Breast epithelium (tissue), 4 donors: ENCODE measurements at places on chromosomes 2 and 18. TPM values are rescaled to one million over a fixed set of nuclear protein-coding genes. Genes with fewer than 3 reads are reported as not detected.

The SGO2 gene
- total RNA-seq, result 3.6 TPM

The SPIRE1 gene
- total RNA-seq, result 25.9 TPM

DNA sequence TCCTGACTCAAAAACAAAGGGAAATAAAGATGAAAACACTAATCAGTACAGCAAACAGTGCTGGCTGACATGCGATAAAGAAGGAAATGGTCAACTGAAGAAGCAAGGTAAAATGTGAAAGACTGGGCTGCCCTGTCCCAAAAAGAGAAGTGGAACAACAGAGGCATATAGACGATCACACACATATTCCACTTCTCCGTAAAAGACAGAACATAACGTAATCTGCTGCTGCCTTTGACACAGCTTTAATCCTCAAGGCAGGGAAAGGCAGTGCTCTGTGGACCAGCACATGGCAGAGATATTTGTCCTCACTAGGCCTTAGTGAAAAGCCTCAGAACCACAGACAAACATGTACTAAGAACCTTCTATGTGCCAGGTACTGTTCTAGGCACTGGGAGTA, 24.3 kb upstream of the REL start:
- no peak for DNase-seq

DNA sequence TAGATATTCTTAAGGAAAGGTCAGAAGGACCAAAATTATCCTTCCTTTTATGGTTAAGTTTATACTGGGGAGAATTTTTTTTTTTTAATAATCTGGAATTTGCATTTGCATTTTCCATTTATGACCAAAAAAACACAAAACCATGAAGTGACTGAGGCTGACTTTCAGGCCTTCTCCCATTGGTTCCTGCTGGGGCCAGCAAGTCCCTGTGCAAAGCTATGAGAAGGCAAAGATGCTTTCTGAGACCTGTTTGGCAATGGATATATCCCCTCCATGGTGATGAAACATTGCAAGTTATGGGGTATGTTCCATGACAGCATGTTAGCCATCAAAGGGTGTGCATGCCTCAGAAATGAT, 60.8 kb downstream of the KIAA2012 start:
- no peak for DNase-seq

DNA sequence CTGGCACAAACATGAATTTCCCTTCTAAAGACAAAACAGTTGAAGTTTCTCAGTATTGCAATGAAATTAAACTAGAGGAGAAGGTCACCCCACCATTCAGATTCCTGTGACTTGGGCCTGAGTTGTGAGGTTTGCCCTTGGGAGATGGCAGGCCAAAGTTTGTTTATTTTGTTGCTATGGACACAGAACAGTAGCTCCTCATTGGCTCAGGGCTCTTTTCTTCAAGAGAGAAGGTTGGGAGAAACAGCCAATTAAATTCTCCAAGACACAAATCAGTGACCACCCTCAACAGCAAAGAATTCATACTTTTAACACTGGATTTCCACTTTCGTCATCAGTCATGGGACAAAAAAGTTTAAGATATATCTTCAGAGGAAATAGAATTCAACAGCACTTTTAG, at the start of gene FLACC1:
Gene FLACC1 (minus strand): TSS at position 125 of the 400 bp plus-strand sequence. CDS start 5,941 bp downstream, outside the sequence.
- DNase-seq, result no peak

DNA sequence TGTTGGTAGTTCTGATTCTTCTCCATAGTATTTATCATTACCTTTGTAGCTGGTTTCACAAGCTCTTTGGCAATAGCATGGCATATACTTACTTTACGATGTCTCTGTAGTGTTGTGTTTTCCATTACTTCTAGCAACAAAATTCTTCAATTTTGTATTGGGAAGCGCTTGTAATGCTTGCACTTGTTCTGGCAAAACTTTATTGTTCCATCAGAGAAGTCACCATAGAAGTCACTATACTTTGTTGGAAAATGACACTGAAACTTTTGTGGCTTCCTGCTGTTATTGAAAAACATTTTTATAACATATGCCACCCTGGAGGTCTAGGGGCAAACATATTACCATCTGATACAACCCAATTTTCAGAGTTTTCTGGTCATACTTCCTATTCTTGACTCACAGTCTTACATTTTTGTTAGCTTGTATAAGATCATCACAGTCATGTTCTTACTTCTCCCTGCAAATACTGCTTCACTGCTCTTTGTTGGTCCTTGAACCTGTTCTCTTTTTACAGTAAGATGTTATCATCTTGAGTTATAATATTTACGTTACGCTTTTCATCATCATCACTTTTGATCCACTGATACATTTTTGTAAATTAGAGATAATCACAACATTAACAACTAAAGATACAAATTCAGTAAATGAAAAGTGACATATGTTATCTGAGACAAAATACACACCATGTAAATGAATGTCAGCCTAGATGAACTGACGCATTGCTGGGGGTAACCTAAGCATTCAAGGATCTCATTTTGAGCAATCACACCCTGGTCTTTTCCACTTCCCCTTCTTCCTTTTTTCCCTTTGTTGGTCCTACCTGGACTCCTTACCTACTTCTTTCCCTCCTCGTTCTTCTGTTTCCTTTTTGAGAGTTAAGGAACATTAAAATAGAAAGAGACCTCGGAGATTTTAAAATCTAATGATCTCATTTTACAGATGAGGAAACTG, 33.3 kb upstream of the CXCR4 start:
- no peak for DNase-seq

DNA sequence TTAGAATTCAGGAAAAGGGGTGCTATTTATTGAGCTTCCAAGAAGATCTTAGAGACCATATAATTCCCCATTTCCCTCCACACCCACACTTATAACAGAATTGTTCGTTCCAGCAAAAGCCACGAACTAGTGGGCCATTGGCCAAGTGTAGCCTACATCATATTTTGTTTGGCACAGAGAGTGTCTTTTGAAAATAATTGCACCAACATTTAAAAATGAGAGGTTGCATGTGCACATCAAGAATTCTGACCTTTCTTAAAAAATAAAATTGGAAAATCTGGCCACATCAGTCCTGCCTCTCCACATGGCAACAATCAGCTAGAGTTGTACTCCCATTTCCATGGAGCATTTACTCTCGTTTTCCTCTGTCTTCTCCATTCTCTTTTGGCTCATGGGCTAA, 655.5 kb upstream of the FANCL start:
- DNase-seq, result no peak

- no peak for DNase-seq
Observed at GRCh38 chr2:216877085-216877484, 17.2 kb upstream of the TNP1 start.
